ENCODE measurements at places on chromosomes 2 and 18. TPM values are rescaled to one million over a fixed set of nuclear protein-coding genes. Genes with fewer than 3 reads are reported as not detected.

GRCh38 chr2:164523009-164523408 is 98.3 kb downstream of the GRB14 start:
- peak overlapping the region; percentile 59 for H3K27ac ChIP-seq
- no peaks in the 10 kb centered on the region for H3K27me3 ChIP-seq
- no peaks in the 10 kb centered on the region for H3K36me3 ChIP-seq

DNA sequence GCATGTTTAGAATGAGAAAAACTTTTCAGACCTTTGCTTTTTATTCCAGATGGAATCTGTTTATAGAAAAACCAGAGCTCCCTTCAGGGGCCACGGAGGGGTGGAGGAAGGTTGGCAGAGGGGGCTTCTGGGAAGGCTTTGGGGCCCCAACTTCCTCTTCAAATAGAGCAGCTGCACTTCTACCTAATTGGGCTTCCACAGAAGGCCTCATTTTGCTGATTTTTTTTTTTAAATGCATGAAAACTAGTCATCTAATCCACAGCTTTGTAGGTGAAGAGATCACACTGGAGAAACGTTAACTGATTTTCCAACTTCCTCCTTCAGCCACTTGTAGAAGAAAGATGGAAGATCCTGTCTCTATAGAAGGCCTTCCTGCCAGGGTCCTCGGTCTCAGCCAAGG is 181.8 kb downstream of the BCL11A start:
- no peaks in the 10 kb centered on the region for H3K4me1 ChIP-seq
- no peaks in the 10 kb centered on the region for H3K27me3 ChIP-seq
- H3K36me3 ChIP-seq, result no peaks in the 10 kb centered on the region
- no peak for DNase-seq
- H3K4me3 ChIP-seq, result no peak overlapping the region
- no peak overlapping the region for H3K27ac ChIP-seq

GRCh38 chr2:40219141-40219540 is 232.7 kb downstream of the SLC8A1 start:
- no peaks in the 10 kb centered on the region for H3K27me3 ChIP-seq
- no peak for DNase-seq
- no peak overlapping the region for H3K4me3 ChIP-seq
- no peaks in the 10 kb centered on the region for H3K36me3 ChIP-seq

GRCh38 chr2:86073225-86073624 is 32.5 kb downstream of the POLR1A start:
- H3K36me3 ChIP-seq, result peaks cover 87% of the 10 kb centered on the region
- H3K4me1 ChIP-seq, result no peaks in the 10 kb centered on the region

- peak; percentile 39 for DNase-seq
- no peaks in the 10 kb centered on the region for H3K27me3 ChIP-seq
- no peak overlapping the region for H3K4me3 ChIP-seq
- peaks cover 49% of the 10 kb centered on the region for H3K4me1 ChIP-seq
Observed at GRCh38 chr18:3115447-3116030, 102.6 kb upstream of the LPIN2 start.

GRCh38 chr2:176211110-176211509 is 22.6 kb downstream of the HOXD1 start:
- H3K36me3 ChIP-seq, result no peaks in the 10 kb centered on the region
- no peak for DNase-seq
- H3K27me3 ChIP-seq, result 0 out of 2 replicates have a peak, but pooled peaks cover 11% of the 10 kb centered on the region
- no peaks in the 10 kb centered on the region for H3K4me1 ChIP-seq
- no peak overlapping the region for H3K27ac ChIP-seq

DNA sequence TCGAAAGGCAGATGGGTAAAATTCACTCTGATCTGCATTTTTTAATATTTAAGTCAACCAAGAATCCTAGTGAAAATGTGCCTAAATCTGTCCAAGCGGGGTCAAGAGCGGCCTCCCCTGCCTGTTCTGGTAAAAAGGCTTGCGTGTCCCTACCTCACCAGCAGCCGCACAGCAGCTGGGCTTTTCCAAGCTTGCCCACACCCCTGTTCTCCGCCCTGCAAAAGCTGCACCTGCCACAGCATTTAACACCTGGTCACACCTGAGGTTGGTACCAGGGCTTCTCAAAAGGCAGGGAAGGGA is 25.8 kb upstream of the TMEM182 start:
- peak overlapping the region; percentile 89 for H3K4me3 ChIP-seq
- H3K36me3 ChIP-seq, result peaks cover 5% of the 10 kb centered on the region
- no peaks in the 10 kb centered on the region for H3K27me3 ChIP-seq
- H3K4me1 ChIP-seq, result peaks cover 21% of the 10 kb centered on the region
- peak overlapping the region; percentile 3 for H3K27ac ChIP-seq

GRCh38 chr18:62682371-62682770 is 33.0 kb upstream of the PHLPP1 start:
- no peaks in the 10 kb centered on the region for H3K4me1 ChIP-seq
- H3K36me3 ChIP-seq, result no peaks in the 10 kb centered on the region
- no peaks in the 10 kb centered on the region for H3K27me3 ChIP-seq
- no peak overlapping the region for H3K27ac ChIP-seq

GRCh38 chr2:199261239-199261638 is 196.5 kb downstream of the SATB2 start:
- H3K4me1 ChIP-seq, result no peaks in the 10 kb centered on the region
- DNase-seq, result peak; percentile 82
- no peak overlapping the region for H3K27ac ChIP-seq
- no peak overlapping the region for H3K4me3 ChIP-seq
- no peaks in the 10 kb centered on the region for H3K36me3 ChIP-seq

DNA sequence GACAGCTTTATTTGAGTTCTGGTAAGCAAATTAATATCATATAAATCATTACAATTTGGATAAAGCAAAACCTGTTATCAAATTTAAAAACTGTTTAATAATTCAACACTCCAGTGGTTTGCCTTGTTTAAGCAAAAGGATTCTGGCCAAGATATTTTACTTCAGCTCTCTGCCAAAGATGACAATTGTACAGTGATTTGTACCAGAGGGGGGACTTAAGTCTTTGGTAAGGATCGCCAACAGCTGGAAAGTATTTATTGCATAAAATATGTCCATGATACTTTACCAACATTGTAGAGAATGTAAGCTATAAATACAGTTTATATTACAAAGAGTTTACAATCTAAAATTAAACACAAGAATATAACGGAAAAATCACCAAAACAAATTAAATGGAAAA is 13.8 kb downstream of the PREPL start:
- DNase-seq, result no peak
- H3K4me1 ChIP-seq, result no peaks in the 10 kb centered on the region
- H3K27ac ChIP-seq, result no peak overlapping the region
- H3K4me3 ChIP-seq, result no peak overlapping the region
- H3K36me3 ChIP-seq, result peaks cover 14% of the 10 kb centered on the region
- no peaks in the 10 kb centered on the region for H3K27me3 ChIP-seq

GRCh38 chr18:55141318-55141717 is 182.1 kb upstream of the CCDC68 start:
- no peak overlapping the region for H3K27ac ChIP-seq
- no peak for DNase-seq
- H3K36me3 ChIP-seq, result no peaks in the 10 kb centered on the region

DNA sequence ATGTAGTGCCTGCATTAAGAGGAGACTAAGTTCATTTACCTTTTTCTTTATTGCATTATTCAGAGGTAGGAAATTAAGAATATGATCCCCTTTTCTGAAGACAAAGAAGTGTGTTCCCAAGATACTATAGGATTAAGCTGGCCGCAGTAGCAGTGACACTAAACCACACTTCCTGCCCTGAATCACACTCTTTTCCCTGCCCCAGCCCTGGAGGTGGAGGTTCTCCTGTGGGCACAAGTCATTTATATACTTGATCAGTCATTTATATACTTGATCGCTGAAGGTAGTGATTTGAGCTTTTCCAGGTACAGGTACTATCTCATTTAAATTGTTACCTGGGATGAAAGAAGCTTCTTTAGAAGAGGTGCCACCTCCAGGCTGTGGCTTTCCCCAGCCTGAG is 78.6 kb downstream of the ARMC9 start:
- no peak overlapping the region for H3K27ac ChIP-seq
- H3K4me1 ChIP-seq, result no peaks in the 10 kb centered on the region
- no peak for DNase-seq
- H3K36me3 ChIP-seq, result no peaks in the 10 kb centered on the region

GORASP2 gene
- total RNA-seq, result 44.5 TPM

PKDCC gene
- total RNA-seq, result 1.9 TPM

GAREM2 gene
- total RNA-seq, result 1.4 TPM

Measured in PC-3 (cell line).